ENCODE measurements at places on chromosomes 2 and 18. TPM values are rescaled to one million over a fixed set of nuclear protein-coding genes. Genes with fewer than 3 reads are reported as not detected.

The INPP1 gene
- 3.0 TPM for total RNA-seq

The CD207 gene
- not detected for total RNA-seq

- no peaks in the 10 kb centered on the region for H3K4me1 ChIP-seq
- DNase-seq: no peak
- H3K36me3 ChIP-seq: no peaks in the 10 kb centered on the region
Measured at GRCh38 chr2:191189112-191189635, 38.4 kb upstream of the STAT4 start.

DNA sequence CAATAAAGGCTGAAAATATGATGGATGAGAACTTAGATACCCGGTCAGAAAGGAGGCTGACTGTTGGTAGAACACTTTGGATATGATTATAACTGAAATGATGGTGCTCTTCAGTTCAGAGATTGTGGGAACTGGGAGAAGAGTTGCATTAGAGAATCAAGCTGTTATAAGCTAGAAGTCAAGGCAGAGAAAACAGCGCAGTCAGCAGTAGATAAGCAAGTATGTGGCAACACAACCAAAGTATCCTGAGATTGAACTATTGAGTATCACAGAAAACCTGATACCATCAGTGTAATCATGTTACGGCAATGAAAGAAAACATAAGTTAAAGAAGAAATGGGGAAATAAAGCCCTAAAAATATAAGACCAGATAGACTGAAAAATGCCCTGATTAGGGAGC lies 633.9 kb upstream of the LRRTM1 start:
- DNase-seq: no peak
- no peaks in the 10 kb centered on the region for H3K4me1 ChIP-seq
- no peaks in the 10 kb centered on the region for H3K27me3 ChIP-seq
- H3K4me3 ChIP-seq: no peak overlapping the region
- no peak overlapping the region for H3K27ac ChIP-seq

- no peak overlapping the region for H3K4me3 ChIP-seq
- no peaks in the 10 kb centered on the region for H3K27me3 ChIP-seq
- H3K36me3 ChIP-seq: peaks cover 5% of the 10 kb centered on the region
- DNase-seq: no peak
- no peaks in the 10 kb centered on the region for H3K4me1 ChIP-seq
Measured at GRCh38 chr2:8004250-8004681, 677.6 kb upstream of the ID2 start.

DNA sequence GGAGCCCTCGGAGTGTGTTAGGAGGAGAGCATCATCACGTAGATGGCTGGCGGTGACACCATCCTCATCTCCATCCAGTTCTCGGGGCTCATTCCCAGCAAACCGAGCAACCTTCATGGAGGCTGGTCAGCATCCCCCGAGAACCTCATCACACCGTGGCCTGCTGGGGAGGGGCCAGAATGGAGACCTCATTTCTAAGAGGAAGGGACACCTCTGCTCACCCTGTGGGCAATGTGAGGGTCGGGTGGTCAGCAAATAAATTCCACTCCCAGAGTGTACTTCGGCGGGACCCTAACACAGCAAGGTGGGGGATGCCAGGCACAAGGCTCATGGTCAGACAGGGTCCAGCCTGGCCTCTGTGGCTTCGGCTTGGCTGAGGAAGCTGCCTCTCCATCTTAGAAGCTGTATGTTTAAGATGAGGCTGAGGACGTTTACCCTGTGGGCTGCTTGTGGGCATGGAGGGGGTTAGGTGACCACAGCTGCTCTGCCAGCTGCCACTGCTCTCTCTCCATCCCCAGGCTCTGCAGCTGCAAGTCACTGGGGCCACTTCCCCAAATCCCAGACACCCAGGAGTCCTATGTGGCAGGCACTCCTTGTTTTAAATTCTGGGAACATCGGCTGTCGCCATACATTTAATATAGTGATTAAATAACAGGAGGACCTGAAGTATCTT lies 56.5 kb upstream of the PXDN start:
- H3K4me1 ChIP-seq: no peaks in the 10 kb centered on the region
- no peak overlapping the region for H3K4me3 ChIP-seq
- no peak overlapping the region for H3K27ac ChIP-seq
- no peak for DNase-seq
- no peaks in the 10 kb centered on the region for H3K36me3 ChIP-seq

GRCh38 chr2:207467716-207468347 lies 61.9 kb upstream of the CREB1 start:
- H3K36me3 ChIP-seq: no peaks in the 10 kb centered on the region
- H3K4me3 ChIP-seq: no peak overlapping the region
- no peak for DNase-seq
- peaks cover 2% of the 10 kb centered on the region for H3K4me1 ChIP-seq
- no peaks in the 10 kb centered on the region for H3K27me3 ChIP-seq
- H3K27ac ChIP-seq: no peak overlapping the region

GRCh38 chr18:44039826-44040225 lies 640.9 kb upstream of the SETBP1 start:
- peaks cover 10% of the 10 kb centered on the region for H3K4me1 ChIP-seq
- H3K27me3 ChIP-seq: no peaks in the 10 kb centered on the region
- no peak overlapping the region for H3K27ac ChIP-seq
- H3K4me3 ChIP-seq: no peak overlapping the region
- H3K36me3 ChIP-seq: no peaks in the 10 kb centered on the region

DNA sequence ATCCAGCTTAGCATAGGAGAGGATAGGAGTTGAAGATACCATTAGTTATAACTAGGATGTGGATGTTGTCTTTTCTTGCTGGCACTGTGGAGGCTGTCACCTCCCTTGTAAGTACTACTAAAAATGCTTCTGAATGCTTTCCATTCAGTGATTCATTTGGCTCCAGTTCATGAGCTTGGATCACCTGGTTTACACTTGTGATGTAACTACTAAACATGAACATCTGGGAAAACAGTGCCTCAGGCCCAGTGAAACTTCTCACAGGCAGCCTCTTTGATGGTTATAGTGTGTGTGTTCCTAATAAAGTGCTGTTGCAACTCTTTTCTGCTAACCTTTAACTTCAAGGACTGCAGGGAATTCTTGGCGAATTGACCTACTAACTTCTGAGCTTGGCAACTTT lies 13.0 kb upstream of the SLC9A2 start:
- no peak overlapping the region for H3K4me3 ChIP-seq
- H3K4me1 ChIP-seq: no peaks in the 10 kb centered on the region
- H3K27ac ChIP-seq: no peak overlapping the region
- no peak for DNase-seq
- H3K36me3 ChIP-seq: no peaks in the 10 kb centered on the region
- no peaks in the 10 kb centered on the region for H3K27me3 ChIP-seq
